Hematopoietic multipotent progenitor cell treated with erythropoietin and hydrocortisone succinate and interleukin-3 and kit ligand, for 6 days (in vitro differentiated cells): ENCODE measurements at places on chromosomes 1 and 21.

DNA sequence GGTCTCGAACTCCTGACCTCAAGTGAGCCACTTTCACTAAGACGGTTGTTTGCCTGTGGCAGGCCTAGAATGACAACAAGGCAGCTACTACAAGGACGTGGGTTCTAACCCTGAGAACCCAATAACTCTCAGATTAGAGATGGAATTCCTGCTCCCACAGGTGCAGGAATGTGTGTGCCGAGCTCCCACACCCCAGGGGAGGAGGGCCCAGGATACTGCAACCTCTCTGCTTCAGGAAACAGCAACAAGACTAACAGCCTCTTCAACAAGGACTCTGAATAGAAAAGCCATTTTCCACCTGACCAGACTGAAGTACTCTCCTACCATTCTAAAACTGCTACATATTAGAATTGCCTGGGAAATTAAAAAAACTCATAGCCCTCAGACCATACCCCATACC is 4.9 kb downstream of the LSM10 start:
- DNase-seq, result no peak

GRCh38 chr1:104592926-104593325 is 843.2 kb downstream of the AMY1C start:
- DNase-seq, result no peak

- DNase-seq, result peak; percentile 77
Measured at GRCh38 chr1:6347641-6348487, 45.7 kb downstream of the ACOT7 start.

GRCh38 chr1:31715087-31715872 is 11.5 kb upstream of the COL16A1 start:
- DNase-seq, result peak; percentile 62

GRCh38 chr1:164999146-164999545 is 357.4 kb downstream of the LMX1A start:
- no peak for DNase-seq

DNA sequence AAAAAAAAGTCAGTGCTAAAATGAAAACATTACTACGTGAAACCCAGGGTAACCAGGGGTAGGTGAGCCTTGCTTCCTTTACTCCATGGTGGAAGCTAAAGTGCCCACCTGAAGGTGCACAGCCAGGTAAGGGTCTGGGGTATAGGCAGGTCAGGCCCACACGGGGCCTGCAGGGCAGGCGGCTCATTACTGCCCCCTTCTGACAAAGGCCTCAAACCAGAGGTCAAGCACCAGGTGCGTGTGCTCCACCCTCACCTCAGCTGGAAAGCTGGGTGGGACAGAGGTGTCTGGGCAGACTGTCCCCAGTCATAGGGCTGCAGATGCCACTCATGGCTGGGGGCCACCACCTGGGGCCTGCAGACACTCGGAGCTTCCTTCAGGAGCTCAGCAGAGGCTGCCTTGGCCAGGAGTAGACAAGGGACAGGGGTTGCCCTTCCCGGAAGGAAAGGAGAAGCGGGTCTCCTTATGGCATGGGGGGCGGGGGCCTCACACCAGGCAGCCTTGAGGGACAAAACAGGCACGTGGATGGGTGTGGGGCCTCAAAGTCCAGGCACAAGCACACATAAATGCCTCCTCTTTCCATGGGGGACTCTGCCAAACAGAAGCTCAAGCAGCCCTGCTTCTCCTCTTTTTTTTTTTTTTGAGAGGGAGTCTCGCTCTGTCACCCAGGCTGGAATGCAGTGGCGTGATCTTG is 36.2 kb downstream of the ACOT7 start:
- no peak for DNase-seq

- DNase-seq, result peak; percentile 2
Measured at GRCh38 chr21:16532840-16533239, 803.1 kb downstream of the USP25 start.

DNA sequence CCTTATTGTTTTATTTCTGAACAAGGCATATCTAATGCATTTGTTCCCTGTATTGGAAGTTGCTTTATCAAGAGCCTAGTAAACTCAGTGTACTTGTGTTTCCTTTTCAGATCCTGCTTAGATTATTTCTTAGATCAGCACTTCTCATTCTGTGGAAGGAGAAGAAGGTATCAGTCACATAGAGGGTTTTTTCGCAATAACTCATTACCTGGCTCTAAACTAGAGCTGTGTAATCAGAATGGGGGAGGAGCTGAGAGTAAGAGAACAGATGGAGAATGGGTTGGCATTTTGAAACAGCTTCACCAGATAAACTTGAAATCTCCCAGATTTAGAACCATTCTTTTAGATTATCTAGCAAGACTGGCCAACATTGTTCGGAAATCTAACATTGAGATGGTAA is 11.0 kb downstream of the AHCYL1 start:
- DNase-seq, result no peak

GRCh38 chr1:87334351-87335174 is 5.9 kb downstream of the LMO4 start:
- peak; percentile 59 for DNase-seq

- no peak for DNase-seq
Measured at GRCh38 chr1:160062230-160062532, 7.8 kb downstream of the KCNJ10 start.

DNA sequence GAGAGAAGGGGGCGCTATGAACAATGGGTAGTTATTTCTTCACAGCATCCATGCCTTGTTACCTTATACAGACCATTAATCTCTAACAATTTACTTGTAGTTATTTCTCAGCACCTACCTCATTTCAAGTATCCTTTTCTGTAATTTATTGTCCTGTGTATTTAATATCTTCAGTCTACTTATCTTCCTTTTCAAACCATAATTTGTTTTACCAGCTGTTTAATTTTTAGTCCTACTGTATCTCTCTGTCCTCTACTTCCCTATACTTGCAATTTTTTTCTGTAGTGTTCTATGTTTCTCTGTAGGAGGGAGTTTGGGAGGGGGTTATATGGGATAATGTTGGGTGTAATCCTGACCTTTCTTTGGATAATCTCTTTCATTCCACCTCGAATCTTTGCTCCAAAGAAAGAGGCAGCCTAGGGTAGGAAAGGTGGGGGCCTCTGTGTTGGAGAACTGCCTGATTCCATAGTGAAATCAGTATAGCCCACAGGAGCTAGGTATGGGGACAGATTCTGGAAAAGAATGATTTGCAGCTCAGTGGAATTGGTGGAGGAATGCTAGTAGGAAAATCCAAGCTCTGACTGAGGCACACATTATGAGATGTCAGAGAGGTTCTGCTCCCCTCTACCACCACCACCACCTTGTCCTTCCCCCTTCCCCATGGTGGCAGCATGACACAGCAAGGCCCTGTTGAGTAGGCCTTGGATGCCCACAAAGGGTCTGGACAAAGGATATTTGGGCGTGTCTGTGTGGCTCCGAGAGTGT is 642 bp downstream of the MLLT11 start:
- DNase-seq, result no peak

DNA sequence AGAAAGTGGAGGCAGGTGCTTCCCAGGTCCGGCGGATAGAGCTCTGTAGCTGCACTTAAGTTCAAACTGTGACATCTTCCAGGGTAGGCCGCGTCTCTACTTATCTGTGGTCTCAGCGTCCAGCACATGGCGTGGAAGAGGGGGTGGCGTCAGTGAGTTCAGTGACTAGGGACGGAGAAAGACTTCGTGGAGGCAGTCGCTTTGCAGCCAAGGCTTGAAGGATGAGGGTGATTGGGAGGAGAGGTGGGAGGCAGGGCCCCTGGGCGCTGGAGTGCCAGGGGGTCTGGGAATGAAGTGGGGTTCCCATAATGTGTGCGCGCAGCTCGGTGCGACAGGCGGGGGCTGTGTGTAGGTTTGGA is 444 bp upstream of the AGO1 start:
- DNase-seq, result no peak

GRCh38 chr1:234667600-234668576 is 57.9 kb upstream of the IRF2BP2 start:
- no peak for DNase-seq

DNA sequence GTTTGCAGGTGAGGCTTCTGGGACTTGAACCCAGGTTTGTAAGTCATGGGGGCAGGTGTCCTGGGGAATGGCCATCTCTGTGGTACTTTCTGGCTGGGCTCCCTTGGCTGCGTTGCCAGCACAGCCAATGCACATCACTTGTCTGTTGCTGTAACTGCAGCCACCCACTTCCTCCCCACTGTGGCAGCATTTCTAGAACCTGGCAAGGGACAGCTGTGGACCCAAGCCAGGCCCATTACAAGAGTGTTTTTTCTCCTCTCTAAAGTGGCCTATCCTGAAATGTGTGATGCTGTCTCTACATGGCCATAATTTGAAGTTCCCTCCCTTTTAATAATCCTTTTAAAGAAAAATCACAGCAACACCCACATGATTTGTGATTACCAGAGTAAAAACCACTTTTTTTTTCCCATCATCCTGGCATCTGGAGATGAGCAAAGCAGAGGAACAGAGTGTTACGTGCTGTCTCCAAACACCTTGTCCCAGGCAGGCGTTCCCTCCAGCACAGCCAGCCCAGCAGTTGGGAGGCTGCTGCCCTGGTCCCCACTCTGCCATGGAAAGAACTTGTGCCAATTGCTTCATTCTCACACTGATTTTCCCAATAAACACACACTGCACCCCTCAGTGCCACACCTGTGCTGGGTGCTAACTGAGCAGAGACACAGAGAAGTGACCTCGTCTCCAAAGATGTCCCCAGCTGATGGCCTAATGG is 360.6 kb upstream of the USP24 start:
- no peak for DNase-seq

DNA sequence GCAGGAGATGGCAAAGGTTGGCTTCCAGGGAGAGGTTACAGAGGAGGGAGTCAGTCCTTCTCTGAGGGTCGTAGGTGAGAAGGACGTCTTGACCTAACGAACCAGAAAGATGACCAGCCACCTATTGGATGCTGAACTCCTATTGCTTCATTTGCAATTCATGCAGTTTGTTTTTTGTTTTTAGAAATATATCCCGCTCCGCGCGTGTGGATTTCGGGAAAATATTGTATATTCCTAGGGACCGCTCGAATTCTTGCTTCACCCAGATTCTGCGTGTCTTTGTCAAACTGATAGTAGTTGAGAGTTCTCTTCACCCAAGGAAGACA is 564 bp downstream of the DISP1 start:
- DNase-seq, result peak; percentile 13

DNA sequence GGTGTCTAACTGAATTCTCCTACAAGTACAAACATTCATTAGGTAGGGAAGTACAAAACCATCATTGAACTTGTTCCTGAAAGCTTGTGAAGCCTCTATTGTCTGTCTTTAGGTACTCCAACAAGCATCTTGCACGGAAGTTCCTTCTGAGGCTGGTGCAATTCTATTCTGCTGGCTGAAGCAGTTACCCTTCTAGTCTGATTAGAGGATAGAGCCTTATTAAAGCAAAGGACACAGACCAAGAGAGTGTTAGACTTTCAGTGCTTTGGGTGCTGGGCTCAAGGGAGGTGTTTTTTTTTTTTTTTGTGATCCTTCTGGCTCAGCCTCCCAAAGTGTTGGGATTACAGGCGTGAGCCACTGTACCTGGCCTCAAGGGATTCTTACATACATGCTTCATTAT is 43.8 kb downstream of the HHAT start:
- DNase-seq, result no peak

DNA sequence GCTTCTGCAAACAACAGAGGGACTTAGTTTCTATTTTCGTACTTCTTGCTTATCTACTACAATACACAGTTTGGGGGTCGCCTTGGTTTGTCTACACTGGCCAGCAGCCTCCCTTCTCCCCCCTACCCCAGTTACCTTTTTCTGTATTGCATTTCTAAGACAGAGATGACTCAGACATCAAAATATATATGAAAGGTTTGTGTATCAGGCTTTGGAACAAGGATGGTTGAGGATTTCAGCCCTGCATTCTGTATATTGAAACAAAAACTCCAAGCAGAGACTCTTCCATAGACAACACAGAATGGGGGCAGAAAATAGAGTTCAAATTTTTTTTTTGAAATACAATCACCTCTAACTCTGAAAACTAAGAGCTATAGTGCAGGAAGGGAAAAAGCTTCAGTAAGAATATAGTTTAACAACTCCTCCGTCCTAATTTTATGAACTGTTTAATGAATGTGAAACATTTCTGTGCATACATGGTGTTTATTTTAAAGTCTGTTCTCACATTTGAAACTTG is 1.9 kb downstream of the SAMD13 start:
- peak; percentile 34 for DNase-seq

GRCh38 chr1:108067884-108068540 is 103.0 kb upstream of the VAV3 start:
- peak; percentile 48 for DNase-seq

GRCh38 chr1:86765674-86766073 is 61.3 kb downstream of the SH3GLB1 start:
- DNase-seq, result no peak

GRCh38 chr21:32442566-32443318 is 30.2 kb downstream of the EVA1C start:
- DNase-seq, result no peak

- no peak for DNase-seq
Measured at GRCh38 chr1:177505905-177506590, 335.3 kb downstream of the BRINP2 start.

GRCh38 chr1:238439511-238439910 is 548.8 kb upstream of the ZP4 start:
- DNase-seq, result no peak

GRCh38 chr1:116769104-116769452 is 14.8 kb downstream of the CD2 start:
- no peak for DNase-seq

DNA sequence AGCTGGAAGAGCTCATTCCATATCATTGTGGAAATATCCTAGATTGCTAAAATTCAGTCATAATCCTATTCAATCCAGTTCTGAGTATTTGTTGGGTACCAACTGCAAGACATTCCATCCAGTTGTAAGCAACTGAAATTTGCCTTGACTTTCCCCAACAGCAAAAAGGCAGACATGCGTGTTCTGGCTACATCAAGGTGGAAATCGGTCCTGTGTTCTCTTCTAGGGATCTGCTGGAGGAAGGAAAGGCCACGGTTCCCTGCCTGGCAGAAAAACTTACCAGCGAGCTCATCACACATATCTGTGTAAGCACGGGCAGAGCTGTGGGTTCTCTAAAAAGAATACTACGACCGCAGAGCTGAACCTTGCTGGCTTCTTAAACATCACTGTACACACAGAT is 17.5 kb downstream of the MX1 start:
- no peak for DNase-seq

GRCh38 chr1:229557913-229558414 is 543 bp downstream of the ABCB10 start:
- DNase-seq, result peak; percentile 63

GRCh38 chr1:162172311-162173102 is 103.0 kb downstream of the NOS1AP start:
- no peak for DNase-seq

- DNase-seq, result no peak
Measured at GRCh38 chr1:211641044-211641800, 34.2 kb downstream of the NEK2 start.

- no peak for DNase-seq
Measured at GRCh38 chr21:15444118-15444960, 285.4 kb upstream of the USP25 start.

GRCh38 chr1:9435153-9435636 is 104.1 kb upstream of the SLC25A33 start:
- DNase-seq, result no peak

- DNase-seq, result peak; percentile 43
Measured at GRCh38 chr1:151668090-151668489, 48.5 kb downstream of the CELF3 start.

- DNase-seq, result no peak
Measured at GRCh38 chr21:35206141-35207125, 157.3 kb upstream of the RUNX1 start.
